CD4-positive, alpha-beta memory T cell (primary cell): ENCODE measurements at places on chromosomes 5 and 9.
A peak's percentile ranks its signal among the peaks of the same experiment; 100 is the strongest.

DNA sequence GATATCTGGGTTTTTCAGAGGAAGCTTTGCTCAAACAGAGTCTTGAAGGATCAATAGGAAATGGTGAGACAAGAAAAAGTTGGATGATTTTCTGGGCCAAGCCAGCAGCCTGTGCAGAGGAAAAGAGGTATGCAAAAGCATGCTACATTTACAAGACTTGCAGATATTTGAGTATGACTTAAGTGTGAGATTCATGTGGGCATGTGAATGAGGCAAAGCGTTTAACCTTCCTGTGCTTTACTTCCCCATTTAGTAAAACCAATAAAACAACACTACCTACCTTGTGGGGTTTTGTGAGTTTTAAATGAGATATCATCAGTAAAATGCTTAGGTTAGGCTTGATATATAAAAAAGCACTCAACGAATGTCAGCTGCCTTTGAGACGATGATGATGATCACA lies 58.1 kb downstream of the PIP5K1B start:
- no peak for DNase-seq

GRCh38 chr9:4026905-4027304 lies 273.0 kb downstream of the GLIS3 start:
- DNase-seq, result no peak

GRCh38 chr5:137833463-137833862 lies 34.2 kb upstream of the MYOT start:
- no peak for DNase-seq

DNA sequence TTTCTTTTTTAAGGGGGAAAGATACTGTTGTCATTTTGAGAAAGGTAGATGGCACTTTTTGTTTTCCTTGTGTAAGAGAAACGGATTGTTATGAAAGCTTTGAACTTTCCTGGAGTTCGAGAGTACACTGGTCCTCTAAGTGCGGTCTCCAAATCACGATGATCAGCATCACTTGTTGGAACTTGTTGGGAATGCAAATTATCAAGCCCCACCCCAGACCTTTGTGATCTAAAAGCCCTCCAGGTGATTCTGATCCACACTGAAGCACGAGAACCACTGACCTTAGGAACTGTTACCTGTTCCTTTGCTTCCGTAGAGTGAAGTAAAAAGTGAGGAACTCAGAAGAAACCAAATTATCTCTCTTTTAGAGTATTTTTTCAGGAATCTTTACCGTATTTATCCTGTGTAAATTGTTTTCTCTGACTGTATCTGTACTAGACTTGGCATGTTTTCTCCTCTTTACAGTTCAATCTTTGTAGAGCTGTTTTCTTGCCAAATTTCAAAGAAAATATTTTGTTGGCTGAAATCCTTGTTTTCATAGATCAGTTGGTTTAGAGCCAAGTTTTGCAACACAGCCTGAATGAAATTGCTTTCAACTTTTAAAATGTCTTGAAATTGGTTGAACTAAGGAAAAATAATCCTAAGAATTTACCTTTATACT lies 4.0 kb downstream of the MAT2B start:
- no peak for DNase-seq

- DNase-seq, result no peak
Measured at GRCh38 chr9:72665421-72665820, 144.0 kb downstream of the TMC1 start.

DNA sequence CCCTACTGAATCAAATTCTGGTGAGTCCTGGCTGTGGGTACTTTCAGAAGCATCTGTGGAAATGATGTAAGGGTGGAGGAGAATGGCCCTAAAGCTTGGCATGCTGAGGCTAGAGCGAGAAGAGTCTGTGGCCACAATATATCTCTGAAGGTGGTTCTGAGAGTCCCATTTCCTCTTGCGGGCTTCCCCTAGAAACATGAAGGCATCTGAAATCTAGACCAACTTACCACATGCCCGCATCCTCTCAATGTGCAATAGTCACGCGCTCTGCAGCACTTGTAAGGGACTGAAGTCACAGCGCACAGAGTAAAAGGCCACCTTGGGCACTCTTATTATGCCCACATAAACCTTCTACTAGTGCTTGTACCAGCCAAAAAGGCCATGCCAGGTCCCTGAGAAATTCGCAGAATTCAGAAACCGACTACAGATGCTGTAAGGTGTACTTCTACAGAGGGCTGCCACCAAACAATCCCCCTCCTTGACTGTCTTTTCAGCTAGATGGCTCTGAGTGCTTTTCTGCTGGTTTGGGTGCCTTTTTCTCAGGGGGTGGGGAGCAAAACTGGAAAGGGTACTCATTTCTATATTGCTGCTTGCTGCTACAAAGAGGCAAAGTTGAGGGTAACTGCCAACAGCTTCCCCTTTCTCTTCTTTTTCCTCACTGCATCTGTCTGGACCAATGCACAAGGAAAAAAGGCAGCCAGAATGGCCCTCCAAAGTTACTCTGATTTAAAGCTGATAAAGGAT lies 107.3 kb downstream of the ZDHHC21 start:
- no peak for DNase-seq

GRCh38 chr5:51273021-51273420 lies 110.2 kb upstream of the ISL1 start:
- no peak for DNase-seq

GRCh38 chr9:93121316-93122241 lies 12.5 kb downstream of the NINJ1 start:
- DNase-seq, result no peak

DNA sequence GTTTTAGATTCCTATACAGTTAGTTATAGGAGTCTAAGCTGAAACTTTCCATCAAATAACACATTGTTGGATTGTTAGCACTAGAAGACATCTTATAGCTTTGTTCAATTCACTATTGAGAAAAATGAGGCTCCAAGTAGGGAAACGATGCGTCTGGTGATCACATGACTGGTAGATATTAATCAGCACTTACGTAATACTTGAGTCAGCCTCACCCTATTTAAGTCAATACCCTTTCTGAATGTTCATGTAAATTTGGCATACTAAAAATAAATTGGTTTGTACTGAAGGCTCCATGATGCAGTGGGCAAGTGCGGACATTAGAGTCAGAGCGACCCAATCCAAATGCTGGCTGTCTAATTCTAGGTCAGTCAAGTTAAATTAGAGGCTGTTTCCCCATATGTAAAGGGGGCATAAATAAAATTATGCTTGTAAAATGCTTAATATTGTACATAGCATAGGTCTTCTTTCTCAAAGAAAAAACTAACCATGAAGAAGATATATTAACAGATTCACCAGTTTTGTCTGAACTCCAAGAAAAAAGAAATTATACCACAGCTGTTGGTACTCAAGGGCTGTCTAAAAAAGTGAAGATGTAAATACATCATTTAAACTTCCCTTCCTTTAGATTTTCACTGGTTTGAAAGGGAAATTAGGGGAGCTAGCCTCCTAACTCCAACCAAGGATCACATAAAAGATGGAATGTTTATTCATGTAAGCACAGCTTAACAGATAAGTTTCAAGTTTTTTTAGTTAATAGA lies 406.6 kb upstream of the TLE4 start:
- DNase-seq, result no peak

GRCh38 chr9:105339849-105340248 lies 95.4 kb downstream of the SLC44A1 start:
- no peak for DNase-seq

DNA sequence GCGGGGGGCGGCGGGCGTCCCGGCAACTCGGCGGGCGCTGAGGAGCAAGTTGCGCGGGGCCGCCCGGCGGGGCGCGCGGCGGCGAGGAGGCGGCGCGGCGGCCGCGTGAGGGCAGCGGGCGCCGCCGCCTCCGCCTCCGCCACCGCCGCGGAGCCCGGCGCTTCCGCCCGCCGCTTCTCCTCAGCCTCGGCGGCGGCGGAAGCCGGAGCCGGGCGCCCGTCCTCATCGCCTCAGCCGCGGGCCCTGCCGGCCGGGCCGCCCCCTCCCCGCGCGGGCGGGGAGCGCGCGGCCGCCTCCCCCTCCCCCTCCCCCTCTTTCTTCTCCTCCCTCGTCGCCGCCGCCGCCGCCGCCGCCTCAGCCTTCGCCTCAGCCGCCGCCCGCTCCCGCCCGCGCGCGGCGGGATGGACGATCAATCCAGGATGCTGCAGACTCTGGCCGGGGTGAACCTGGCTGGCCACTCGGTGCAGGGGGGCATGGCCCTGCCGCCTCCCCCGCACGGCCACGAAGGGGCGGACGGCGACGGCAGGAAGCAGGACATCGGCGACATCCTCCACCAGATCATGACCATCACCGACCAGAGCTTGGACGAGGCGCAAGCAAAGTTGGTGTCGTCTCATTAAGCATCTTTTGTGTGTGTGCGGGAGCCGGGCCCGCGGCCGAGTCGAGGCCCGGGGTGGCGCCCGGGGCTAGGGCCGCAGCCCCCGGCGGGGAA lies at the start of gene PBX3:
PBX3 (plus strand) TSS at position 321 of the 712 bp plus-strand sequence.
- DNase-seq, result peak; percentile 46

GRCh38 chr9:278651-279050 lies 64.0 kb downstream of the DOCK8 start:
- DNase-seq, result peak; percentile 73
